DMS 273 treated with DMSO at 0.1 percent for 48 hours (cell line): ENCODE measurements at places on chromosomes 5 and 9.

- DNase-seq, result no peak
These were observed 61.8 kb downstream of the ITGA1 start for GRCh38 chr5:52849544-52849943.

DNA sequence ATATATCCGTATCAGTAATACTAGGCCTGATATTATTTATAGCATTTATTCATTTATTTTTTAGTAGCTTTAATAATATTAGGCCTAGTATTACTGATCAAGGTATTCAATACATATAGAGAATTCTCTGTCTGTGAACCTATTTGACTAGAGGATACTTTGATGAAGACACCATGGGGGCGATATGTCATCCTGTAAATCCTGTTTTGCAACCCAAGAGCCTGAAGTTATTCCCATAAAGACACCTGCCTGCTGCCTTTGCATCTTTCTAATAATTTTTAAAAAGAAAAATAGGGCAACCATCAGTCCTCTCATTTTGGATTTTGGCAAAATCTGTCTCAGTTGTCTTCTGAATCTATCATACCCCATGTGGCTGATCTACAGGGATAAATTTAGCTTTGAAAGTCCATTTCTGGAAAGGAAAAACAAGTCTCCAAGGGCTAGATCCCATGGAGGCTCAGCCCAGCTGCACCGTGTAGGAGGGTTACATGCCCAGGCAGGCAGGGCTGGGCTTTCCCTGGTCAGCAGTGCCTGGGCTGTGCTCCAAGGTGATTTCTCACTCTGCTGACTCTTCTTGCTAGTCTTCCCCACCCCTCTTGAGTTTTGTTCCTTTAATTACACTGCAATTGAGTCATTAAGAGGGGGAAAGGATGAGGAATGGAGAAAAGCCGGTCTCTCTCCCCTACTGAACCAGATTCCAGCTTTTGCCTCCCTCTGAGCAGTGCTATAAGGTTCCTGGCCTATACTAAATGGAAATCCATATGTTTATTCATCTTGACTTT lies 169.0 kb downstream of the TRIM32 start:
- peak; percentile 32 for DNase-seq

GRCh38 chr9:14170973-14171596 lies 142.9 kb downstream of the NFIB start:
- DNase-seq, result no peak

DNA sequence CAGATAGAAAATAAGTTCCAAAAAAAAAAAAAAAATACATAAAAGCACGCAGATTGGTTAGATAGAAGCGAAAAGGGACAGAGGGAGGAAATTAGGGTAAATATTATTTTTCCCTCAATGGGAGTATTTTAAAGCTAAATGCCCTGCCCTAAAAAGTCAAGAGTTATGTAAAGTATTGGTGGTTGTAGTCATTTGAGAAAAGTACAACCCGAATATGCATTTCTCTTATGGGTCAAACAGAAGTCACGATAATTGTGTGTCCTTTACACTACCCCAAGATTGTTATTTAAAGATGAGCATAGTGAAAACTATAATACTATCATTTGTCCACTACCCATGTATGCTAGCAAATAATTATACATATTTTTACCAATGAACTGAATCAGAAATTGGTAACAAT lies 368.7 kb downstream of the NDUFS4 start:
- no peak for DNase-seq

DNA sequence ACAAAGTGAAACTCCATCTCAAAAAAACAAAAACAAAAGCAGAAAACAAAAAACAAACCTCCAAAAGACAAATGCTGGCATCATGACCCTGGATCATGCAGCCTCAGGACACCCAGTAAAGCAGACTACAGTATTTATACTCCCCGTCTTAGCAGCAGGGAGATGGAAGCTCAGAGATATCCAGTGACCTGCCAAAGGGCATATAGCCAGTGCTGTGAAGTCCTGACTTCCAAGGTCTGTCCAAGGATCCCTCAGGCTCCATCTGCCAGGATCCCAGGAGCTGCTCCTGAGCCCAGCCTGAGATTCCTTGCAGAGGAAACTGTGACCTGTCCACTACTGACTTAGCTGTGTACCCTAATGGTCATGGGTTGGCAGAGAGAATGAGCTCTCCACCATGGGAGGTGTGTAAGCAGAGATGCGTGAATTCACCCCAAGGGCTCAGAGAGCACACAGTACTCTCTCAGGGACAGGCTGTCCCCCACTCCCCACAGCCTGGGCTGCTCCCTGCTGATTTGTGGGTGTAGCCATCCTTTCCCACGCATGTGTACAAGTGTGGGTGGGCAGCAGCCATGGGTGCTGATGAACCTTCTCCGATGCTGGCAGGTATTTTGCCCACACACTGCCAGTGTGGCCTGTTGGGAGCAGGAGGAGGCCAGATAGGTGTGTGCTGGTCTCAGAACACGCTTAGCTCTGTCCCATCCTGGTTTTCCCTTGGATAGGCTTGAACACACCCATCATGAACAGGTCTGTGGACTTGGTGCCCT lies 2.1 kb upstream of the WNK2 start:
- DNase-seq, result no peak

DNA sequence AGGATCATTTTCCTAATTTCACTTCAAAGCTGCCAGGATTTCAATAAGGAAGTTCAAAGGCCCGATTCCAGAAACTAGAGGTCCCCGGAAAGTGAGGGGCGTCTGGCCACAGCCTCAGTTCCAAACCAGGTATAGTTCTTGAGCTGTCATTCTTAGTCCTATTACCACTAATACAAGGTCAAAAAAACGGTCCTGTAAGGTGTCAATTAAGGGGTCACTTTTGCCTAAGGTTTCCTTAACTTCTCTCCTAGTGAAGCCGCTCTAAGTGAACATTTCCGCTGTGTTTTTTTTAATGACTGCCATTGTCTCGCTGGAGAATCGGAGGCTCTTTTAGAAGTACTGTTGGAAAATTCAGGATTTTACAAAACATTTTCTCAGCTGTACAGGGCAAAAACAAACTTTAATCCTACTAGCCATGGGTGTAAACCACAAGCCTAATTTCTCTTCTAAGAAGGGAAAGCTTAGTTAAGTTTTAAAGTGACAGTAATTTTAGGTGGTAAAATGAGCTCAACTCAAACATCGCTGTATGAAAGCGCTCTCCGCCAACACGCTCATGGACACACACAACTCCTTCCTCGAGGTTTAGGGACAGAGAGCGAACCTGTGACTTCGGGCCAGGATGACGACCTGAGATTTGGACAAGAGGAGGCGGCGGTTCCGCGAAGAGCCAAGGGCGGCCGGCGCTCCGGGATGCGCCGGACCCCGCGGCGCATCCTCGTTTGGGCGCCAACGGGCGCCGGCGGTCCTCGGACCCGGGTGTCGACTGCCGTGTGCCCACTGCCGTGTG lies 76.7 kb upstream of the IFNE start:
- DNase-seq, result no peak

DNA sequence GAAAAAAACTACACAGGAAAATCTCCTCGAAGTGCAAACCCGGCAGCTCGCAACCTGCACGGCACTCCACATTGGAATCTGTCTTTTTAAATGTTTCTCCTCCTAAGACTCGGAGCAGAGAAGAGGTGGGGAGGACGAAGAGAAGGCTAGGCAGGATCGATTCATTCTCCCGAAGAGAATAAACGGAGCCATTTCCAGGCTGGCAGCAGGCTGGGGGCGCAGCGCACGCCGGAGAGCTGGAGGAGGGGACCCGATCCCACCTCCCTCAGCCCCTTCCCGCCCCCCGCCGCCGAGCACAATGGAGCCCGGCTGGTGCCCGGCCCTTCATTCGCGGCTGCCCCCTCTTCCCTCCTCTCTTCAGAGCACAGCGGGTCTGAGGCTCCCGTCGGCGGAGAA lies 628 bp downstream of the HOMER1 start:
- no peak for DNase-seq

DNA sequence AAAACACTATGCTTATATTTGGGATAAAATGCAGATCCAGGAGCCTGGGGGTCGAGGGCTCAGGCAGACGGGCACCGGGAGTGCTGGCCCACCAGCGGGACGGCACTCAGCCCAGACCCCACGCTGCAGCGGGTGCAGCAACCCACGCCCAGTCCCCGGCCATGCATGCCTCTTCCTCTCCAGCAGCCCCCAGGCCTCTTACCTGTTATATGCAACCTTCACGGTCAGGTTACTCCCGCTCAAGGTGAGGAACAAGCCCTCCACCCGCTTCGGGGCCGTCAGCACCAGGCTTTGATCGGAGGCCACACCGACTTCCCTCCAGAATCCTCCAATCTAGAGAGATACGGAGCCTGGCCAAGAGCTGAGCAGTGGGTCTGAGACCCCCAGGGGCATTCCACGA lies 1.2 kb downstream of the LCN8 start:
- DNase-seq, result no peak

GRCh38 chr5:154038261-154038706 lies 426 bp downstream of the FAM114A2 start:
- peak; percentile 47 for DNase-seq

- no peak for DNase-seq
These were observed 4.6 kb upstream of the NEURL1B start for GRCh38 chr5:172636279-172637050.

- no peak for DNase-seq
These were observed 199.4 kb downstream of the ESM1 start for GRCh38 chr5:54785729-54786591.

GRCh38 chr5:62488531-62488930 lies 76.0 kb downstream of the IPO11 start:
- no peak for DNase-seq

DNA sequence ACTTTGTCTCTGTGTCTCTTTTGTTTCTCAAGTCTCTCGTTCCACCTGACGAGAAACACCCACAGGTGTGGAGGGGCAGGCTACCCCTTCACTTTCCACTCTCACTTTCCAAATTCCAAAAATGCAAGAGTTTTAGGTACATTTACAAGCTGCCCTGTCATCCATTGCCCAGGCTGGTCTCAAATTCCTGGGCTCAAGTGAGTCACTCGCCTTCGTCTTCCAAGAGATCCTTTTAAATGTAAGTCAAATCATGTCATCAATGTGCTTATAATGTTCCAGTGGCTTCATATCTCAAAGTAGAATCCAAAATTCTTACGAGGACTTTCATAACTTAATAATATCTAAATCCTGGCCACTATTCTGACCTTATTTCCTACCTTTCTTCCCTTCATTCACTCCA lies 20.4 kb upstream of the UGCG start:
- DNase-seq, result no peak

DNA sequence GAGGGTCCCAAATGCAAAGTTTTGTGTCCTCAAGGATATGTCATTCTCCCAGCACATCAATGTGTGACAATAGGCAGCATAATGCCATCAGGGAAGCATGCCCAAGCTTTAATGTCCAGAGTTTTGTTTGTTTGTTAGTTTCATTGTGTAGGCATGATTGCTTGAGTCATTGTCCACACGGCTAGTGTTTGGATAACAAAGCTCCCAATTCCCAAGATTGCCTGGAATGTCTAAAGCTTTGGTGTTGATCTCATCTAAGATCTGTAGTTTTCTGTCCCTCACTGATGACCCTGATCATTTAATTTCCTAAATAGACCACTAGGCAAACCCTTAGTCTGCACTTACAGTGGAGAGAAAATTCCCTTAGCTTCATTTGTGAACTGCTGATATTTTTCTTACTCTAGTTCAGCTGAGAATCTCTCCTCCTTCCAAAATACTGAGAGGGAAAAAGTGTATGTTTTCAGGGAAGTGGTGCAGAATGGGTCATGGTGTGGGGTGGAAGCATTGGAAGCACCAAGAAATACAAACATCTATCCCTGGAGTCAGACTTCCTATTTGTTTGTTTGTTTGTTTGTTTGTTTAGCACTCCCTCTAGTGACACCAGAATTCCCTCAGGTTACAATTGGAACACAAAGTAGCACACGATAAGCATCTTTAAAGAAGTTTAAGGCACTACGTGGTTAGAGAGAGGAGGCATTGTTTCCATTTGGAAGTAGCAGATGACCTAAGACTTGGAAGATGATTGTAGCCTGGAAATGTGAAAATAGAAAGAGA lies 127.1 kb downstream of the PRDM6 start:
- DNase-seq, result no peak

DNA sequence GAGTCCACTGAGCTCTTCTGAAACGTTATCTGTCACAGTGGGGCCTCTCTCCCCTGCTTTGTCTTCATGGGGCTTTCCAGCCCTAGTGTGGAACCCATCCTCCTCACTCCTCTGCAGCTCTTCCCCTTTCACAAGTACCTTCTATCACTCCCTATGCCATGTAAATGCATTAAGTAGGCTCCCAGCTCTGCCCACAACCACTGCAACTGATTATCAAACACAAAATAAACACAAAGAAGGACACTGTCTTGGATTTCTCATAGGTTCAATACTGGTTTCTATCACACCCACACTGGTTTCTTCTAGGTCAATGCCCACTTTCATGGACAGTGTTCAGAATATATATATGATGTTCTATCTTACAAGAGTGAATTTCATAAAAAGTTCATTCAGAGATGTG lies 139.4 kb downstream of the GNAQ start:
- no peak for DNase-seq

GRCh38 chr9:2235623-2236022 lies 220.5 kb downstream of the SMARCA2 start:
- no peak for DNase-seq

- no peak for DNase-seq
These were observed 166.4 kb upstream of the SPRY4 start for GRCh38 chr5:142491270-142491669.

- DNase-seq, result no peak
These were observed 55.3 kb upstream of the SPATA31E1 start for GRCh38 chr9:87827341-87827740.

GRCh38 chr5:157186309-157187045 lies 5.8 kb downstream of the ITK start:
- no peak for DNase-seq

GRCh38 chr5:175534070-175534932 lies 55.9 kb downstream of the SFXN1 start:
- DNase-seq, result peak; percentile 46

GRCh38 chr5:43000914-43001313 lies 39.2 kb downstream of the ANXA2R start:
- no peak for DNase-seq

GRCh38 chr5:57749396-57749795 lies 266.8 kb upstream of the ACTBL2 start:
- no peak for DNase-seq

GRCh38 chr9:125659201-125659840 lies 47.7 kb downstream of the MAPKAP1 start:
- DNase-seq, result no peak
